ENCODE measurements at places on chromosomes 4 and X.
A peak's percentile ranks its signal among the peaks of the same experiment; 100 is the strongest.

GRCh38 chrX:13126775-13127174 lies 82.4 kb upstream of the FAM9C start:
- no peak for DNase-seq

DNA sequence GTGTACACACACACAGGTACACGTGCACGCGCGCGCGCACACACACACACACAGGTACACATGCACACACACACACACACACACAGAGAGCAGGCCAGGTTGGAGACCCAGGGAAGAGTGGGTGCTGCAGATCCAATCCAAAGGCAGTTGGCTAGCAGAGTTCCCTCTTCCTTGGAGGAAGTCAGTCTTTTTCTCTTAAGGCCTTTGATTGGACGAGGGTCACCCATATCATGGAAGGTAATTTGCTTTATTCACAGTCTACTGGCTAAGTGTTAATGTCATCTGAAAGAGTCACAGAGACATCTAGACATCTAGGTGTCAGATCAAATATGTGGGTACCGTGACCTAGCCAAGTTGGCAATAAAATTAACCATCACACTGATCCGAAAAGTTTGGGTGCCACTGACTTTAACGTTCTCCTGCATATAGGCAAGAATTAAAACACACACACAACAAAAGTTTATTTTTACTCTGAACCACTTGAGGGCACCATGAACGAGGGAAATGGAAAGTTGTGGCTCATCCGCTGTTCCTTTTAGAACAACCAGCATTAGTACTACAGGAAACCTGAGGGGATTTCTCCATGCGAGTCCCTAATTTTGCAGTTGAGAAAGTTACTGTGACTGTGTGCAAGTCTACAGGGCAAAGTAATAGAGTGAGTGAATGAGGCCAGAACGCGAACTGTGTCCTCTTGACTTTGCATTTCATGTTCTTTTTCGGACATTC lies 66.0 kb upstream of the STOX2 start:
- DNase-seq, result no peak

- no peak for DNase-seq
Measured at GRCh38 chr4:64520421-64520820, 111.2 kb upstream of the TECRL start.

DNA sequence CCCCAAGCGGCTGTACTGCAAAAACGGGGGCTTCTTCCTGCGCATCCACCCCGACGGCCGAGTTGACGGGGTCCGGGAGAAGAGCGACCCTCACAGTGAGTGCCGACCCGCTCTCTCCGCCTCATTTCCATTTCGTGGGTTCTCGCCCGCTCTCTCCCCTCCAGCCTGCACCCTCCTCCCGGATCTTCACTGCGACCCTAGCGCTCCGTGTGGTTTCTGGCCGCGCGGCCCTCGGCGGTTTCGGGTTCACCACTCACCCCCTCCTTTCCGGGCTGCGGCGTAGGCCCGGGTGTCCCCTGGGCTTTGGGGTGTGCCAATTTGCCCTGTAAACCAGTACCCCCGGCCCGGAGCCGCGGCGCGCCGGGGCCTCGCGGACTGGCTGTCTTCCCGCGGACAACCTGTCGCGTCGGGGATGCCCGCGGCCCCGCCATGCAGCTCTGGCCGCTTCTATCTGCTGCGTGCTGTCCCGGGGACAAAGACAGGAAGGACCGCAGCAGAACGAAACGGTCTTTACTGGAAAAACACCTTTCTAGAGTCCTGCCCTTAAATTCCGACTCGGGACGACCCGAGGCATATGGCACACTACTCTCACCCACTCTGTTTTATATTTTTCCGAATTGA lies 737 bp downstream of the FGF2 start:
- DNase-seq, result peak; percentile 11

- no peak for DNase-seq
Measured at GRCh38 chr4:153064571-153064970, 128.4 kb downstream of the FHDC1 start.

GRCh38 chr4:48699475-48699874 lies 80.6 kb downstream of the FRYL start:
- DNase-seq, result no peak

DNA sequence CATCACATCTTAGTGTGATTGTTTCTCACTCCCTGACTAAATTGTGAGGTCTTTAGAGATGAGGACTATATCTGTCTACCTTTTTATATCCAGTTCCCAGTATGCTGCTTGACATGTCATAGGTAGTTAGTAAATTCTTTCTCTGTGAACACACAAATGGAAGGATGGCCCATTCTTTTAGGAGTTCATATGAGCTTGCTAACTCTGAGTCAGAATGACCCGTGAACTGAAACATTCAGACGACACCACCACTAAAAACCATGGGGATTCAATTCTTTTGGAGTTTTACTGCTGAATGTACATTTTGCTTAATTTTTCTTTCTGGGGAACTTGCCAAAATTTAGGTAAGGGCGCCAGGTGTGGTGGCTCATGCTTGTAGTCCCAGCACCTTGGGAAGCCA lies 13.9 kb downstream of the OFD1 start:
- DNase-seq, result no peak

GRCh38 chr4:46392421-46392820 lies 2.5 kb upstream of the GABRA2 start:
- no peak for DNase-seq

DNA sequence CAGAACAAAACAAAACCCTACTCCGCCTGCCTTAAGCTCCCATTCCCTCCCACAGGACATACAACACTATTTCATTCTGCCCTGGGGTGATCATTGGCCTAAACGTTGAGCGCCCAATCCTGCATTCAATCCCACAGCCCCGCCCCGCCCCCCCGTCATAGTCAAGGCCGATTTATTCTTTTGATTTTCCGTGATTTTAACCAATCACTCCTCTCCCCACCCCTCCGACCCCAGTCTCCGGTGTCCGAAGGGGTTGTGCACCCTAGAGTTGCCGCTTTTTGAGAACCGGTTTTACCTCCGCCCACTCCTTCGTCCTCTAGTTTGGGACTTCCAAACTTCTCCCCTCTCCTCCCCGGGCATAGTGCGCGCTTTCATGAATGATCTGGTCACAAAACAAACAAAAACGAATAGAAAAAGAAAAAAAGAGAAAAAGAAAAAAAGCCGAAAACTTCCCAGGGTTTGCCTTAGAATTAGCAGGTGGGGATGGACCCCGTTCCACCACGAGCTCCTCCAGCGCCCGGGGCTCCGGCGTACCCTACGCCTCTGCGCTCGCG lies 446 bp upstream of the UBE2A start:
- no peak for DNase-seq

GRCh38 chr4:159764343-159764952 lies 661.6 kb downstream of the RAPGEF2 start:
- no peak for DNase-seq

- no peak for DNase-seq
Measured at GRCh38 chr4:77601614-77602187, 3.9 kb upstream of the CXCL13 start.
